ENCODE measurements at places on chromosomes 2 and 18.

GRCh38 chr2:69291721-69292120 lies 95.3 kb downstream of the GFPT1 start:
- no peak for DNase-seq

GRCh38 chr2:240139666-240140393 lies 628 bp downstream of the OTOS start:
- no peak for DNase-seq

- no peak for DNase-seq
Measured at GRCh38 chr2:96547731-96548171, 11.2 kb downstream of the ARID5A start.

DNA sequence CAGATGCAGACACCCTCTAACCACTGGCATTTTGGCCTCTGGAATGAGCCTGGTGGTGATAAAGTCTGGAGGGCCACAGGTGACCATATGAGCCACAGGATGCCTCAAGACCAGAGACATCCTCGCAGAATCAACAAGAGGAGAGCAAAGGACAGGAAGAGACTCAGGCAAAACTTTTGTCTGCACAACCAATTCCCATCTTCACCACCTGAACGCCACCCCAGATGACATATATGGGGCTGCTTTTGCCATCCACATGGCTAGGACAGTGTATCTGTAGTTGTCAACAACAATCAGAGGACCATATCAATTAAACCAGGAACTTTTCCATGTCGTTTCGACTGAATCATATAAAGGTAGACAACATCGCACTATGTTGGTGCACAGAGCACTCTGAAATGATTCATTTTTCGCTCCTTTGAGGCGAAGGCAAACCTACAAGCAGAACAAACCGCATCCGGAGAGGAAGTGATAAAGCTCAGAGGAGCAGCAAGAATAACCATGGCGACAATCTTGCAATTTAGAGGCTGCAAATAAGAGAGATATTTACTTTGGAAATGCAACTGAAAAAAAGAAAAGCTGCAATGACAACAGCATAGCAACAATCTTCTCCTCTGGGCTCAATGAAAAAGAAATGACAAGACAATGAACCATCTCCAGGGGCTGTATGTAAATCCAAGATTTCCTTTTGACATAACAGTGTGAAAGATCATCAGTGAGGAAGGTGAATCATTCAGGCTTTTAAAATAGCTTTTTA lies 204.5 kb downstream of the ARL4C start:
- DNase-seq, result peak; percentile 81

DNA sequence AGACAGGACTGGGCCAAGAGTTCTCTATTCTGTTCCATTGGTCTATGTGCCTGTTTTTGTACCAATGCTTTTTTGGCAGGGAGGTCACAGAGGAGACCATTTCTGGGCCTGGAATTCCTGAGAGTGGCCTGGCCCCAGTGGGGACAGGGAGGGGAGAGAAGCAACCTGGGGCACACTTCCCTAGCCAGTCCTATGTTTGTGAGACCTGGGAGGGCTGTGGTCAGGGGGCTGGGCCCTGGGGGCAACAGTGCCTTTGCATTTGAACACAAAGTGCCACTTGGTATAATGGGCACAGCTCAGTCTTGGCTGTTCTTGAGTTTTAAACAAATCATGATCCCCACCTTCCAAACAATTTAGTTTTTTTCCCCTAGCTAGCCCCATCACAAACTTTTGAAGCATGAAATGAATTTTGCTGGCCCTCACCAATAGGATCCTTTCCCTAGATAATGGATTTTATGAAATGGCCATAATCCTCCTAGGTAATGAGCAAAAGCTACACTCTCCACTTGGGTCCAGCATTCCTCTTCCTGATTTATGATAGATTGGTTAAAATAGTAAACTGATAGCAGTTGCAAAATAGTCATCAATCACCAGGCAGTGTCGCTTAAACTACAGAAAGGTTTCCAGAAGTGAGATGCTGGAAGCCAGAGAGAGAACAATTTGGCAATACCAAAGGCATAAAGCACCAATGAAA lies 133.5 kb downstream of the GLI2 start:
- no peak for DNase-seq

DNA sequence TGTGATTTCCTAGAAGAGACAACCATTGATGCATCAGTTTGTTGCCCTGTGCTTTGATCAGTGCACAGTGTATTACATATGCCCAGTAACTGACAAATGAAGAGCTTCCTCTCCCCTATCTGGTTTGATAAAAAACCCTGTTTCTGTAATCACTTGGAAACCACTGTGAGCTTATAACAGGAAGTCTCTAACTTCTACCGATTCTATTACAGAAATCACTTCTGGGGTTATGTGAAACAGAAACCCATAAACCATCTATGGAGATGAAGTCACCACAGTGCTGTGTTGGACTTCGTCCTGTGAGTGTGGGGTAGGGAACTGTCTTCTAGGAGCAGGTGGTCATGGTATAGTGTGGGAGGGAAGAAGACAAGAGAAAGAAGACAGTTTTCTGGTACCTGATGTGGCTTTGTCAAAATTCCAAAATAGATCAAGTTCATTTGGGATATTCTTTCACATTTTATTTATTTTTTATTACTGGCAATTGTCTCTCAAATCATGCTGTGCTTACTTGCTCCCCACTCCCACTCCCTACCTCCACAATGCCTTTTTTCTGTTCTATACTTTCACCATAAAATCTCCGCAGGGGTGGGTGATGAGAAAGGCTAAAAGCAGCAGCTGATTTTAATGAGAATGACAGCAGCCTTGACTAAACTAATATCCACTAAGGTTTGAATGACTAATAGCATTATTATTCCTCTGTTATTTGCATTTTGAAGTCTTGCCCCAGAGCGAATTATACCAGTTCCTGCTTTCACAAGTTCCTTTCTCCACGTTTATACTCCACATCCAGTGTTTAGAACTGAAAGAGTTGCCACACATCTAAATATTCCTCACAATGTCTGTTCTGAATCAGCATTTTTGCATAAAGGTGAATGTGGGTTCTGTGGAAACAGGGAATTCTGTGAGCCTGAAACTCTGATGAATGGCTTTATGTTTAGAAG lies 41.7 kb upstream of the RND3 start:
- DNase-seq, result no peak

GRCh38 chr2:138414014-138414413 lies 87.6 kb upstream of the SPOPL start:
- DNase-seq, result no peak

GRCh38 chr18:38539371-38539770 lies 973.8 kb upstream of the CELF4 start:
- no peak for DNase-seq

DNA sequence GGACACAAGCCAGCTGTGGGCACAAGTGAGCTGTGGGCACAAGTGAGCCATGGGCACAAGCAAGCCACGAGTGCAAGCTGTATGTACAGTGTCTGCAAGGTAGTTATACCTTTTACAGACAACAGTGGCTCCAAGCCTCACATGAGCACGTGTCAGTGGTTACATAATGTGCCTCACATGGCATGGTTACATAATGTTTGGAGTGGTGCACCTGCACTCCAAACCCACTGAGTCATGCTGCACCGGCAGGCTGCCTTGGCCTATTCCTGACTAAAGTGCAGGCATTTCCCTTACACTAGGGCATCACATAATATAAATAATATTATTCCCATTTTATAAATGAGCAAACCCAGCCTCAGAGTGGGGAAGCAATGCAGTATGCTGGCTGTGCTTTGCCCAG lies 62.6 kb downstream of the MARCO start:
- no peak for DNase-seq

GRCh38 chr18:78853341-78853740 lies 126.3 kb upstream of the SALL3 start:
- no peak for DNase-seq

GRCh38 chr2:185132501-185133041 lies 534.2 kb downstream of the ZNF804A start:
- DNase-seq, result no peak

DNA sequence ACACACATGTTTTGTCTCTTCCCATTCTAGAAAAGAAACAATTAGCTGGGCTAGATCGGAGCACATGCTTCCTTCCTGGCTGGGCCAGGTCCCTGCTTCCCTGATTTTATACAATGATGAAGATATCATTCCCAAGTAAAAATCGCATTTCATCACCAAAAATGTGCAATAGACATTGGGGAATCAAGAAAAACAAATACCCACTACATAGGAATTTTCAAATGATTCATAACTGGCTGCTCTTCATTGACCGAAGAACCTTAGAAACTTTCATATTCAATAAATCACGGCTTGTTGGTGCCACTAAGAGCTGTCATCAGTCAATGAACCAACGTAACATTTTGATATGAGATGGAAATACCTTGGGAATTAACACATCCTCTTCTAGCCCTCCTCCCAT lies 373.6 kb upstream of the TRIB2 start:
- DNase-seq, result no peak

- DNase-seq, result no peak
Measured at GRCh38 chr2:62202019-62202722, 6.3 kb downstream of the B3GNT2 start.

DNA sequence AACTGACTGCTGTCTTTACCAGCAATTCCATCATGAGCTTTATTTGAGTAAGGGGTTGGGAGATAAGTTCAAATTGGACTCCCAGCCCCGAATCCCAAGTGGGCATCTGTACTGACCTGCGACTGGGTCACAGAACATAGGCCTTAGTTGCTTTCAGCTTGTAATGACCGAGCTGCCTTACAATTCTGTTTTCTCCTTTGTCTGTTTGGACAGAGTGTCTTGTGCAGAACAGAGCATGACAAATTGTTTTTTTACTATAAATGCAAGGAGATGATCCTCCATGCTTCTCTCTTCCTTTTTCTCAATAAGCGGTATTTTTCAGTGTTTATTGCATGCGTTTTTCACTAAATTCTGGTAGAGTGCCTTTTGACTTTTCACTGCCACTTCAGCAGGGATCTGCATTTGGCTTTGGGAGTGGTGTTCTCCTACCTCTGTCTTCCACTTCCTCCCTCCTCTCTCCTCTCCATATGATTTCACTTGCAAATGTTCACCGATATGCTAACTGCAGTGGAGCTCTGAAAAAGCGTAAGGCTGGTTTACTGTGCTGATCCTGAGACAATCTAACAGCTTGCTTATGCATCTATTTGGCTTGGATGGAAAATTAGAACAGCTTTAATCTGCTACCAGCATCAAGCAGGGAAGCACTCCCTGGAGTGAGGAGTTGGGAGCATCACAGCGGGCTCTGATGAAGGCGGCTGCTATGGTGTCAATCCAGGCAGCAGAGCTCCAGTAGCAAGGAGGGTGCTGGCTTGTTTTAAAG lies 158.8 kb upstream of the SMIM21 start:
- DNase-seq, result no peak

DNA sequence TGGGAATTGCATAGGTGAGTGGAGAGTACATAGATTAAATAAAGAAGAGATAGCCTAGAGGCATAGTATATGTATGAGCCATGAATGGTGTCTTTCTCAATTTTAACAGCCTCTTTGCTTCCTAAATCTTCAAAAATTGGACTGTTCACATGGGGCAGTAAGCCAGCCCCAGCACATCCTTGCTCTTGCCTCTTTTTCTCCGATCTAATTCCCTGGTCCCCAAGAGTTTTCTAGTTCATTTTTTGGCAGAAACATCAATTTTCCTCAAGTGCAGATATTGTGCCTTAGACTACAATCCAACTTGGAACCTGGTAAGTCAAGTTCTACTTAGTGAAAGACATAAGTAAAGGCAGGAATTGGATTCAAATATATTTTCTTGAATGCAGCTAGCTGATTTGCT lies 49.8 kb upstream of the ITGB6 start:
- DNase-seq, result no peak

- DNase-seq, result no peak
Measured at GRCh38 chr2:172404824-172405223, 22.6 kb upstream of the ITGA6 start.

DNA sequence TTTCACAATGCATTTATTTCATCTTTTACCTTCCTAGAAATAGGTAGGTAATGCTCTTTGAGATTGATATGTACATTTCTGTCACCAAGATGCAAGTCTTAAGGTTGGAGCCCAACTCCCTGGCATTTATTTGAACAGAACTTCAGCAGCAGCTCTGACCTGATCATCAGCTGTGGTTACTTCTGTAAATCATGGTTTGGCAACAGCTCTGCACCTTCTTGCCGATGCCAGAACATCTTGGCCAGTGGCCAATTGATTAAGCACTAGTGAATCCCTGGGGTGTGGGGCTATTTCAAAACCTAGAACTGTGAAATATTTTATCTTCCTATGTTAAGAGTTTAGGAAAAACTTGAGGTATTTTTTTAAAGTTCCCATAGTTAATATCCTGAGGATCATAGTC lies 124.8 kb upstream of the NYAP2 start:
- no peak for DNase-seq

DNA sequence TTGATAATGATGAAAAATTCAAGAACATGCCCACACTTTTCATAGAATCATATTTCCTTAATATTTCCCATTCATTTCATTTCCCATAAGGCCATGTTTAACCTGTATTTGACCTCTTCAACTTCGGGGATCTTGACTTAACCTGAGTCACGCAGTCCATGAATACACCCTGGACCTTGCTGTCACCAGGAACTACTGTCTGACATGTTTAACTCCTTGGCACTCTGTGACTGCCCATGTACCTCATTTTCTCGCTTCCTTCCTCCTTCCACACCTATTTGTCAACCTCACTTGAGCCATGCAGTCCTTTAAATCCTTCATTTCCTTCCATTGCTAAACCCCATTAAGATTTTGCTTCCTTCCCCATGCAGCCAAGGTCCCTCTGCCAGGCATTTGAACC lies 16.3 kb downstream of the ABCB11 start:
- no peak for DNase-seq

DNA sequence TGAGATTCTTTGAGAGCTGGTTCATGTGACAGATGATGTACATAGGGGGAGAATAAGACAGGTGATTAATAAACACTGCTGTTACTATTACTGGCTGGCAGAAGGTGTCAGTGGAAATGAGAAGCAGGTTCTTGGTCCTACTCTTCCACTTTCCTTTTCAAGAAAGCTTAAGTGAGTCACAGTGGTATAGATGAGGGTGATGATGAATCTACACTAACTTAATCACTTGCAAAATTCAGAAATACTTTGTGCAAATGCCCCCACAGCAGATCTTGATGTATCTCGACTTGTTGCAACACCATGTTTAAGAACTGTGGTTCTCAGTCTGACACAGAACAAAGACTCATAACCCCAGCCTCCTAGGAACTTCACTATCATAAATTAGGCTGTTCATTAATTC lies 35.9 kb upstream of the MGAT5 start:
- no peak for DNase-seq

GRCh38 chr2:28430788-28431418 lies 38.2 kb downstream of the FOSL2 start:
- DNase-seq, result no peak

- DNase-seq, result no peak
Measured at GRCh38 chr2:137897082-137897481, 67.2 kb upstream of the HNMT start.

DNA sequence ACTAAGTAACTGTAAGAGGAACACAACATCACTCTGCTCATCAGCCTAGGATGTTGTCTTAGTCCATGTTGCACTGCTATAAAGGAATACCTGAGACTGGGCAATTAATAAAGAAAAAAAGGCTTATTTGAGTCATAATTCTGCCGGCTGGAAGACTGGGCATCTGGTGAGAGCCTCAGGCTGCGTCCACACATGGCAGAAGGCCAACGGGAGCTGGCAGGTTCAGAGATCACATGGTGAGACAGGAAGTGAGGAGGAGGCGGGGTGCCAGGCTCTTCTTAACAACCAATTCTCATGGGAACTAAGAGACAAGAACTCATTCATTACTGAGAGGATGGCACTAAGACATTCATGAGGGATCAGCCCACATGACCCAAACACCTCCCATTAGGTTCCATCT lies 46.8 kb downstream of the EPG5 start:
- no peak for DNase-seq
